ENCODE measurements at places on chromosomes 12 and 14.

GRCh38 chr12:110689281-110690126, 589 bp upstream of the HVCN1 start:
- peak; percentile 41 for DNase-seq

DNA sequence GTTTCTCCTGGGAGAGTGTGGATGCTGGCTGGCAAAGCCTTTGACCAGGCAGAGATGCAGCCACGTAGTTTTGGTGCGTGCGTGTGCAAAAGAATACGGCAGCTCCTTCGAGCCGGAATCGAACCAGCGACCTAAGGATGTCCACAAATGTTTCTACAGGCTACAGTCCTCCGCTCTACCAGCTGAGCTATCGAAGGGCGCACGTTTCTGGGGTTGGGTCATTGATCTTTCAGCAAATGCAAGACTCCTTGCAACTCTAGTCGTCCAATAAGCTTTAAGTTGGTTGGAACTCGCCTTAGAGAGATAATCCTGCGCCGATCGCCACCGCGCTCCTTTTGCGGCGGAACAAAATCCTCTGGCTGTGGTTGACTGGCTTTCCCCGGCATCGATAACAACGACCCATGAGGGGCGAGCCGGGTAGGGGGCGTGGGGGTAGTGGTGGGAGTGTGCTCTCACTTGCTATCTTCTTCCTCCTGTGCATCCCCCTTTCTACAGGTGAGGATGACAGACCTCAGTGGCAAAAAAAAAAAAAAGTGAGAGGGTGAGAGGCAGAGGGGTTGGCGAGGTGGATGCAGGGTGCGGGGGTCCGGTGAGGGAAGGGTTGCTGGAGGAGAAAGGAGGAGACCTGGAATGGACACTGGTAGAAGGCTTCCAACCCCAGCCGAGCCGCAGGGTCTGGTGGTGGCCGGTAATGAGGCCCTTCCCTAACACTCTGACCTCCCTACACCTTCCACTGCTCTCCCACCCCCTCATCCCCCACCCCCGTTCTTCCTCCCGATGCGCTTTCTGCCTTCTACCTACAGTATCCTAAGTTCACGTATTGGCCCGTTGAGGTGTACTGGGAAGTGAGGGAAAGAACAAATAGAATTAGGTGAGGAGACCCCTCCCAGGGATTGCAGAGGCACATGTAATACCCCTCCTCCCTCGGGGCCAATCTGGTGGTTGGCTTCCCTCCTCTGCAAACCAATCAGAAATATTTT, 11.8 kb upstream of the OR6S1 start:
- DNase-seq: no peak

DNA sequence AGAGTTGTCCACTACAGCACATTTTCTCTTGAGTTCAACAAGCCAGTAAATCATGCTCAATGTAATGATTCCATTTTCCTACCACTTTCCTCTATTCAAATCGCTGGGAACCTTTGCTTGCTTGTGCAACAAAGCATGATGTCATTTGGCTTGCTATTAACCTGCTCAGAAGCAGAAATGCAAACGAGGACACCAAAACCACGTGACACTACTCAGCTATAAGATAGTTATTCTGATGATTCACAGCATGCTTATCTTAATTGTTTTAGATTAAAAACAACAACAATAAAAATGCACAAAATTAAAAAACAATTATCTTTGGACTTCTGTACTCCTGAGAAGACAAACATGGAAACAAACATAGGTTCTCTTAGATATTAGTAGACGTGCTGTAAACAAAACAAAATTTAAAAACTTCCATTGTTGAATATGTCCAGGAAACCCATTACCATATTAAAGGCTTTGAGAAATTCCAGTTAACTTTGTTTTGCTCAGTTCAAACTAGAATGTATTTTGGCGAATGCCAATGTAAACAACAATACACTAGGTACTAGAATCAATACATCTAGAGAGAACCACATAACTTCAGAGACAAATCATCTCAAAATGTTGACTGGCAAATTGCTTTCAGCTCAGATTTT, 77.5 kb upstream of the KRAS start:
- DNase-seq: no peak

DNA sequence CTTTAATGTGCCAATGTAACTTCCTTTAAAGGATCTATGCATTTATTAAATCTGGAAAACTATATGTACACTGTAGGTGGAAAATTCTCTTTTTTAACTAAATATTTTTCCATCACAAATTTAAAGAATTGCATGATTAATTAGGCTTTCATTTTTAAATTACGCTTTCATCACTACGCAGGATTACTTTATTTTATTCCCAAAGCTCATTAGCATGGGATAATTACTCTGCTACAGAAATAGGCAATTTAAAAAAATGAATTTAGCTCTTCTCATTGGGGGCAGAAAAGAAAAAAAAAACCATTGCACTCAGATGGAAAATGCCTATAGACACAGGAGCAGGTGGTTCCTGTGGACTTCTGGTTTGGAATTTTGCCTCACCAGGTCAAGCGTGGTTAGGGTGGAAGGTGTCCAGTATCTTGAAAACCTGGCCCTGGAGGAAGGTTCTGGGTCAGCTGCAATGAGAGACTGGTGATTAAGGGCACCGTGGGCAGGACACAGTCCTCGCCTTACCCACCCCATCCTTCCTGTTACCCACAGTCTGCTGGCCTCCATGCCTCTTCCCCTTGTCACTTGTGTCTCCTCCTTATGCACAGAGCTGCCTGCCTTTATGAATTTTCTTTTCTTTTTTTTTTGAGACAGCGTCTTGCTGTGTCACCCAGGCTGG, 17.3 kb upstream of the RIN3 start:
- DNase-seq: no peak

DNA sequence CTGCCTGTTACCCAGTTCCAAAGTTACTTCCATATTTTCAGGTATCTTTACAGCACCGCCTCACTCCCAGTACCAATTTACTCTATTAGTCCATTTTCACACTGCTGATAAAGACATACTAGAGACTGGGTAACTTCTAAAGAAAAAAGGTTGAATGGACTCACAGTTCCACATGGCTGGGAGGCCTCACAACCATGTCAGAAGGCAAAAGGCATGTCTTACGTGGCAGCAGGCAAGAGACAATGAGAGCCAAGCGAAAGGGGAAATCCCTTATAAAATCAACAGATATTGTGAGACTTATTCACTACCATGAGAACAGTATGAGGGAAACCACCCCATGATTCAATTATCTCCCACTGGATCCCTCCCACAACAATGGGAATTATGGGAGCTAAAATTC, 9.8 kb downstream of the AREL1 start:
- no peak for DNase-seq

DNA sequence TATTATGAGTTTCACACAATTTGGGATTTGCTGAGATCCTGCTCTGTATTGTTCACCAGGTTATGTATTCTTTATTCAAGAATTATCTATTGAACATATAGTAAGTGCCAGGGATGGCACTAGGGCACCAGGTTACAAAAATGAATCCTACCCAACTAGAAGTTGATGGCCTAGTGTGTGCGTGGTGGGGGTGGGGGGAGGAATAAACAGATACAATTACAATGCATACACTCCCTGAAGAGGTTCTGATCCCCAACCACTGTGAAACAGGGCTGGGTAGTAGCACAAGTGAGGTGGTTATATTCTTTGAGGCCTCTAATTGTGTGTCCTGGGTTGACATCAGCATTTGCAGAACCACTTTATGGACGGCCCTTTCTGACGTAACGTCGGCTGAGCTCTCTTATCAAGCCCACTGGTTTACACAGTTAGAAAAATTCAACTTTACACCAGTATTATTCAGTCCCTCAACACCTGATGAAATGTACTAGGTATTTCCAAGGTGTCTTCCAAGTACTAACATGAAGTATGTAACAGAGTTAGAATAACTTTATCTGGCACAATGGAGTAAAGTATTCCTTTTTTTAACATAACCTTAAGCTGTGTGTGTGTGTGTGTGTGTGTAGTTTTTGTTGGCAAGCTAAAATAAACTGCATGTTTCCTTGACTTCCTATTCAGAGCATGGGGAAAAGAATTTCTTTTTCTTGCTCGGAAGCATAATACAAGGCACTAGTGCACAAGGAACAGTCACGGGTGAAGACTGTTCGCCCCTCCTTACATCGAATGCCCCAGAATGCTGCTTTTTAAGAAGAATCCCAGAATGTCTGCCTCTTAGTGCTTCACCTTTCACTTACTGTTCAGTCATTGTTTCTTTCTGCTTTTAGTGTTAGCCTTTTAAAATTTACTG, 8.1 kb upstream of the GLRX5 start:
- no peak for DNase-seq

DNA sequence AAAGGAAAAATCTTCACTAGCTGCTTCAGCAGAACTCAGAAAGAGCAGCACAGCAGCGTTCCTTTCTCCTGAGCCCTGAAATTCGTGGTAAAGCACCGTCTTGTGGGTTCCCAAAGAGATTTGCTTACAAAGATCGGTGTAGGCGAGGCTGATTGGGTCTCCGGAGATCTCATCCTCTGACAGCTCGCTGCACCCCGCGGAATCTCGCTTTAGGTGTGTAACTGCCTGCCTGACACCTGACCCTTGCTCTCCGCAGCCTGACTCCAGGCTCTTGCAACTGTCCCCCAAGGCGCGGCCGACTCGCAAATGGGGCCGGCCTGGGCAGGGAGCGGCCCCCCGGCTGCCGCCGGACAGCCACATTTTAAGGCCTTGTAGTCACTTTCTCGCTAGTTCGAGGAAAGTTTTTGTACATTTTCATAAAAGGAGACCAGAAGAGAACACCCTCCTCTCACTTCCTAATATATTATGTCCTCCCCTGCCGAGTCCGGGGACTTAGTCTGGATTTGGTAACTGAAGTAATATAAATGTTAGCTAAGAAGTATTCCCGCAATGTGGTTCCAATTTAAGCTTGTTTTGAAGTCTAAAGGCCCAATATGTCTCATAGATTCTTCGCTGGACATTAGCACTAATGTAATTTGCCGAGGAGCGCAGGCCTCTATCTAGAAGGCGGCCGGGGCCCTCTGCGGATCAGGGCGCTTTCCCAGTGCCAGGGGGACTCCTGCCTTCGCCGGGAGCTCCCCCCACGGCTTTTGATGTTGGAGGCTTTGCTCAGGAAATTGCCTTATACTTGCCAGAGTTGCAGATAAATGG, 177.3 kb upstream of the CDKN3 start:
- DNase-seq: no peak

DNA sequence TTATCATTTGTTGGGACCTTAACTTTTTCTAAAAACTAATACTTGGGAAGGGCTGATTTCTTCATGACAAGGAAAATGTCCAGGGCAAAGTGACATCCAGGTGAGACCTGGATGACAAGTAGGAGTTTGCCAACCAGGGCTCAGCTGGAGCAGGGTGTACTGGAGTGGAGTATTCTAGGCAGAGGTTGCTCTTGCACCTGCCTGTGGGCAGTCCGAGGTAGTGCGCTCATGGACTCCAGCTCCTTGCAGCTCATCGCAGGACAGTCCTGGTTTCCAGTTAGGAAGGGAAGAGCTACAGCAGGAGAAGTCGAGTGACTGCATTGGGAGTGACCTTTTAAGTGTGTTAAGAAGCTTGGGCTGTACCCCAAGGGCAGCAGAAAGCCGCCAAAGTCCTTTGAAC, 175.9 kb downstream of the PELI2 start:
- no peak for DNase-seq

- no peak for DNase-seq
Measured at GRCh38 chr14:68245146-68246073, 425.8 kb downstream of the RAD51B start.

GRCh38 chr12:131647667-131648066, 63.2 kb upstream of the SFSWAP start:
- no peak for DNase-seq

DNA sequence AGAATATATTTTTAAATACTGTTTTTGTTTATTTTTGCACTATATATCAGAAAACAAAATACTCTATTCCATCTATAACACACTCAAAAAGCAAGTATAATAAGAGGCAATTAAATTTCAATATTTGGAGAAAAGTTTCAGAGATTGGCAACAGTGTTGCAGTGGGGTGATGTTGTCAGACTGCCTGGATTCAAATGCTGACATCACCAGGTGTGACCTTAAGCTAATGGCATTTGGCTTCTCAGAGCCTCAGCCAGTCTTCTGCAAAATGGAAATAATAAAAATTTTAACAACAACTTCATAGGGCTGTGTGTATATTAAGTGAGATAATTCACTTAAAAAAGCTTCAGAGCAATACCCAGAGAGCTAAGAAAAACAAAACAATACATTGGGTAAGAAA, 74.7 kb downstream of the TMTC1 start:
- DNase-seq: no peak

GRCh38 chr12:58148405-58148804, 207.0 kb downstream of the ATP23 start:
- DNase-seq: no peak

GRCh38 chr14:90739318-90740068, 76.7 kb downstream of the TTC7B start:
- no peak for DNase-seq

DNA sequence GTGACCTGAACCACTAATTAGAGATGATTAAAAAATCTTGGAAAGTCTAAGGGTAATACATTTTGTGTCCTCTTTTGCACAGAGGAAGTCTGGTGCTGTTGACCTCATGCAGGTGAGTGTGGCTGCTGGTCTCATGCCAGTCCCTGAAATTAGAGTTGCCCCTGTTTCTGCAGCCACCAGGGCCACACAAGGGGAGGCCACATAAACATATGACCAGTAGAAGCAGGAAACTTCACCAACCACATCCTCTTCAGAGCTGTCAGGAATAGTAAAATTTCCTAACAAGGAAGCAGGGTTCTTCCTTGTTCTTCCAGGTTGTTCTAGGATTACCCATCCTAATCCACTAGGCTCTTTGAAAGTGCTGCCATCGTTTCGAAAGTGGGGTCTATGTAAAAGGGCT, 28.3 kb downstream of the PSMA6 start:
- DNase-seq: no peak

DNA sequence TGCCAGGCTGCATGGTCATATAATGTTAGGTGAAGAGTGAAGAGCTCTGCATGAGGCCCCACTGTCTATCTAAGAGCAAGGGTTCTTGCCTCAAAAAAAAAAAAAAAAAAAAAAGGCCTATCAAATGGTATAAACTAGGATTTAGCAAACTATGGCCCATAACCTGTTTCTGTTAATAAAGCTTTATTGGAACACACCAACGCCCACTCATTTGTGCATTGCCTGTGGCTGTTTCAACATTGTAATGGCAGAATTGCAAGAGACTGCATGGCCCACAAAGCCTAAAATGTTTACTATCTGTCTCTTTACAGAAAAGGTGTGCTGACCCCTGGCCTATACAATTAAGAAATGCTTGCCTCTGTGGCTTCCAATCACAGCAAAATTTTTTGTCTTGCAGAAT, 12.8 kb downstream of the PLEKHG7 start:
- DNase-seq: no peak

Data from effector CD8-positive, alpha-beta T cell (primary cell).